ENCODE measurements at places on chromosomes 3 and 15.

GRCh38 chr3:108093616-108094015, 2.8 kb upstream of the CD47 start:
- no peak for DNase-seq

GRCh38 chr15:47744496-47744895, 27.2 kb downstream of the SEMA6D start:
- DNase-seq: no peak

DNA sequence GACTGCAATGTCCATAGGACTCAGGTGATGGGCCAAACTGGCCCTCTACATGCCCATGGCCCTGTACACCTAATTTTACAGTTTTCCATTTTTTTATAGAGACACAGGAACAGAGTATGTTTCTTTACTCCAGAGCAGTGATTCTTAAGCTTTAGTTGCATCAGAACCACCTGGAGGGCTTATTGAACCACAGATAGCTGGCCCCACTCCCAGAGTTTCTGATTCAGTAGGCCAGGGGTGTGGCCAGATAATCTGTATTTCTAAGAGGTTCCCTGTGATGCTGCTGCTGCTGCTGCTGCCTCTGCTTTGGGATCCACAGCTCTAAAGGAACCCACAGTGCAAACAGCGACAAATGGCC, 5.1 kb downstream of the RBP1 start:
- DNase-seq: no peak

GRCh38 chr3:169591983-169592644, 71.4 kb downstream of the MECOM start:
- no peak for DNase-seq

GRCh38 chr3:1439395-1439794, 346.6 kb downstream of the CNTN6 start:
- DNase-seq: no peak

- no peak for DNase-seq
Observed at GRCh38 chr3:149548669-149549065, 74.2 kb downstream of the TM4SF4 start.

- DNase-seq: no peak
Observed at GRCh38 chr15:55740981-55741832, 1.7 kb downstream of the PRTG start.

DNA sequence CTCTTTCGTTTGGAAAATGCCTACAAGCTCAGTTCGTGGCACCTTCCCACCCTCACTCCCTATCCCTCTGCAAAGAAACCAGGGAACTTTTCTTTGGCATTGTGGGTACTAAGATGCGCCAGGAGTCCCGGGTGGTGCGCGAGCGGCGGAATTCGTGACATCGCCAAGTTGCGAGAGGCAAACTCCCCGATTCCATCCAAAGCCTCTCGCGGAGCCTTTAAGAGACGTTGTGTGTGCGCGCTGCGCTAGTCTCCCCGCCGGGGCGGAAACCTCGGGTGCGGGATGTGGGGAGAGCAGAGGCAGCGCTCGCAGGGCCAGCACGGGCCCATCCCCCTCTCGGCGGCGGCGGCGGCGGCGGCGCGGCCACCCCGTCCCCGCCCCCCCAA, 443 bp upstream of the NR2F2 start:
- DNase-seq: no peak

DNA sequence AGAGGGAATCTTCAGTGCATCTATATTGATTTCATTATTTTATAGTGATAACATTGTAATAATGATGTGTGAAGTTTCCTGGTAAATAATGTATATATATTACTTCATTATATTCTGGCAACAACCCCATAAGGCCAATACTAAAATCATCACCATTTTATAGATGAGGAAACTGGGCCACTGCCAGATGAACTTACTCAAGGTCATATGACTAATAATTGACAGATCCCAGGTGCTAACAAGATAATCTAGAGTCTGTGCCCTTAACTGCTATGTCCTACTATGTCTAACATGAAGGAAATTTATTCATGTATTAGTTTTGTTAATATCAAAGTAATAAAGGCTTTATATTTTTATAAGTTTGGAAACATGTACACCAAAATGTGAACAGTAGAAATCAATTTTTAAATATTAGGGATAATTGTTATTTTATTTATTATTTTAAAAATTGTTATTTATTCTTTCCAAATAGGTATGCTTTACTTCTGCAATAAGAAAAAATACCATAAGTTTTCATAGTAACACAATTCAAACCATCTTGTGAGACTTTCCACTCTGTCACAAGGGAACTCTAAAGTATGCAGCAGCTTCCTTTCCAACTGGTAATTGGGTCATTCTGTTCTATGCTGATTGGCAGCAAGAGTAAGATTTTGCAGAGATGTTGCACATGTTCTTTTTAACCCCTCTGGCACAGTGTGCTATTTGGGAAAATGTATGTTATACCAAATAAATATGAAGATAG, 90.8 kb upstream of the CMC1 start:
- no peak for DNase-seq

DNA sequence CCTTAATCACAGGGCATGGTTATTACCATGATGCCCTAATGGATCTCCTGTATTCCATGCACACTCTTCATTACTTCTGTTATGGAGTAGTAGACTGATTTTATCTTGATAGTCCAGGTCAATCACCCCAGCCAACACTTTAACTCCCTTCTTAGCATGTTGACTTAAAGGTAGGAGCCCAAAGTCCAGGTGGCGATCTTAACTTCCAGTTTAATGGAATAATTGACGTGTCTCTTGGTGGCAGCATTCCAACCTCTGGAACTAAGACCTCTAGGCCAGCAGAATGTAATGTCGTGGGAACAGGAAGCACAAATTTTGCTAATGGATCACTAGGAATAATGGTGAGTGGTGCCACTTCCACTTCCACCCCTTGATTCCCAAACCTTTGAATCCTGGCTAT, 687.2 kb upstream of the SGO1 start:
- no peak for DNase-seq

GRCh38 chr3:65751123-65751700, 287.5 kb downstream of the MAGI1 start:
- no peak for DNase-seq

DNA sequence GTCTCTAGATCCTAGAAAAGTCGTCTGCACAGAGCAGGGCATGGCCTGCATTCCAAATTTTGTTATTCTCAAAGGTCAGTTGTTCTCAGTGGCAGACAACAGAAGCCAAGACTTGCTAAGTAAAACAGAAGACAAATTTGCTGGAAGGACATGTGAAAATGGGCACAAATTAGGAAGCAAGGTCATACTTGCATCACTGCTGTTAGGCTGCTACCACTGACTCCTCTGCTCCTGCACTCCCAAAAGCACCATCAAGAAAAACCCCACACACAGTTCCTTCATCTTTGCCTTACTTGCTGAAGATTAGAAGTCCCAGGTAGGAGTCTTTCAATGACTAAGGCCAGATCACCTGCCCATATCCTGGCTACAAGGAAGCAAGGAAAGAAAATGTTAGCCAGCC, 69.9 kb upstream of the ATP2C1 start:
- no peak for DNase-seq

- DNase-seq: no peak
Observed at GRCh38 chr3:192897005-192897404, 20.7 kb downstream of the MB21D2 start.

- DNase-seq: no peak
Observed at GRCh38 chr3:53145713-53146080, 15.3 kb upstream of the PRKCD start.

DNA sequence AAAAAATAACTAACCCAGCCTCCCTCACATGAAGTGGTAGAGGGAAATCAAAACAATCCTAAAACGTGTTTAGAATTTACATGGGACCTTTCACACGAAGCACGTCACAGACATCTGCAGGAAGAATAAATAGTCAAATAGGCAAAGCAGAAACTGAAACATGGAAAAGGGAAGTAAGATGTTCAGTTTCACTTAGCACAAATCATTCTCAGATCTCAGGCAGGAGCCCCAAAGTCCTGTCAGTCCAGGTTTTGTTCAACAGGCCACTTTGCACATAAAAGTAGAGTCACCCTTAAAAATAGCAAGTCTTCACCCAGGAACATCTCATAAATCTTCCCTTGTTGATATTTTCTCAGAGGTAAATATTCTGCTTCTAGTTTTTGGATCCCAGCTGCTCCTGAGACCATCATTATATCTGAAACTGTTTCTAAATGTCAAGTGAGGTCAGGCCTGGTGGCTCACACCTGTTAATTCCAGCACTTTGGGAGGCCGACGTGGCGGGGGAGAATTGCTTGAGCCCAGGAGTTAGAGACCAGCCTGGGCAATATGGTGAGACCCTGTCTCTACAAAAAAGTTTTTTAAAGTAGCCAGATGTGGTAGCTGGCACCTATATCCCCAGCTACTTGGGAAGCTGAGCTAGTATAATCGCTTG, 1.9 kb downstream of the RUBCN start:
- no peak for DNase-seq

DNA sequence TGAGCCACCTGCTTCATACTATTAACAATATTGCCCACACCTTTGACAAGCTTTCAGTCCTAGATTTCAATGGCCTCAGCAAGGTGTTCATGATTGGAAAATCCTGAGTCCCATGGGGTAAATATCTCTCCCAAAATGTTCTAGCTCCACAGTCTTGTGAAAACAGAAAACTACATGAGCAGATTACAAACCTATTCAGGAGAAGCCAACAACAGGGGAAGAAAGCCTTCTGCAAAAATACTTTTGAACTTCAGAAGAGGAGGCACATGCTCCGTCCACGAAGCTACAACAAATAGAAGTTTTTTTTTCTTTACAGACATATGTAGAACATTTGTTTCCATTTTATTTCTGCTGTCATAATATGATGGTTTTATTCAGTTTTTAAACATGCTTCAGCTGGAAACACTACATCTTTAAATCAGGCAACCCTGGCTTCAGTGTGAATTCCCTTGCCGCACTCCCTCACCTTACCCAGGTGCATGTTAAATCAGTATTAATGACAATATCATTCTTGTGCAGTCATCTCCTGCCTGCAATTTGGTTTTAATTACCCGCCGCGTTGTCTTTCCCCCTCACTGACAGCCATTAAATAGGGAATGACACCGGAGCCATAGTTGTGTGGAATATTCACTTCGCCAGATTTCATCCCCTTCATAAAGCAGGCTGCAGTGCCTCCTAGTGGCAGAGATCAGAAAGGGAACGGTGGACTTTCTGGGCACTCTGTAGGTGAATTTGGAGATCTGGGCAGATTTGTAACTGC, 725.5 kb upstream of the ARRDC4 start:
- peak; percentile 19 for DNase-seq

DNA sequence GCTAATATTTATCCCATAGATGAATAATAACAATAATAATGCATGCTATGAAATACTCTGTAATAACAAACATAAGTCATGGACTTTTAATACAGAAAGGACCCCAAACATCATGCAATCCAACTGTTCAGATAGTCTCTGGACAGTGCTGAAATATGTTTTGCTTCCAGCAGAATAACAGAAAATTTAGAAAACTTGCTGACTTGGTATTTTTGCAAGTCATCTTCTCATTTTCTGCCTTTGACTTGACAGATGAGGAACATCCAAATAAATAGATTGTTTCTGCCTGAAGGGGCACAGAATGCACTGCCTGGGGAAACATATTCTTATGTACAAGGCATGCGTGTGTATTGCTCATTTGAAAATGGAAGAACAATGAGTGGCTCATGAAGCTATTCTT, 442.4 kb upstream of the GRM7 start:
- DNase-seq: no peak

DNA sequence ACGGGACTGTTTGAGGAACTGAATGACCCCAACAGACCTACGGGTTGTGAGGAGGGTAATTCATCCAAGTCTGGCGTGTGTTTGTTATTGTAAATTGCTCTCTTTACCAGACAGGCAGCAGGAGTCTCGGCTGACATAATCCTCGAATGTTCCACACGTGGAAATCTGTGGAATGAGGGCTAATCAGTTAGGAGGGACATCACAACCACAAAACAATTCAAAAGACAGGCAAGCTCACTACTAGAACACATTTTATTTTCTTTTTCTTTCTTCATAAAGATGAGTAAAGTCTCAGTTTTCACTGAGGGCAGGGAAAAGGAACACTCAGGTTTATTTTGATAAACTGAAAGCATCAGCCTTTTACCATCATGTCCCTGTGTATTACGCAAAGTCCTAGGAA, 53.8 kb downstream of the GRK7 start:
- no peak for DNase-seq

- no peak for DNase-seq
Observed at GRCh38 chr3:46479021-46479420, 14.3 kb upstream of the LTF start.

- DNase-seq: no peak
Observed at GRCh38 chr3:187733371-187733770, 11.9 kb downstream of the BCL6 start.

GRCh38 chr15:63605816-63606215, 8.6 kb downstream of the FBXL22 start:
- no peak for DNase-seq

DNA sequence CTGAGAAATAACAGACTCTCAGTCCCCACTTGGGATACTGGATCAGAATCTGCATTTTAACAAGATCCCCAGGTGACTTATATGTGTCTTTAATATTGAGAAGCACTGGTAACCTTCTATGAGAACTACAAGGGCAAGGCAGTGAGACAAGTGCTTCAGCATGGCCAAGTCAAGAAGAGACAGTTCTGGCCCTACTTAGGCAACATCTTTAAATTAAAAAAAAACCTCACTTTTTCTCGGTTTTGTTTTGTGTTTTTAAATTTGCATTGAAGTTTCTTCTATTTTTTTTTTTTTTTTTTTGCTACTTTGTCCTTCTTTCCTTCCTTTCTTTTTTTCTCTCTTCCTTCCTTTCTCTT, 42.5 kb upstream of the SPTSSB start:
- DNase-seq: no peak

DNA sequence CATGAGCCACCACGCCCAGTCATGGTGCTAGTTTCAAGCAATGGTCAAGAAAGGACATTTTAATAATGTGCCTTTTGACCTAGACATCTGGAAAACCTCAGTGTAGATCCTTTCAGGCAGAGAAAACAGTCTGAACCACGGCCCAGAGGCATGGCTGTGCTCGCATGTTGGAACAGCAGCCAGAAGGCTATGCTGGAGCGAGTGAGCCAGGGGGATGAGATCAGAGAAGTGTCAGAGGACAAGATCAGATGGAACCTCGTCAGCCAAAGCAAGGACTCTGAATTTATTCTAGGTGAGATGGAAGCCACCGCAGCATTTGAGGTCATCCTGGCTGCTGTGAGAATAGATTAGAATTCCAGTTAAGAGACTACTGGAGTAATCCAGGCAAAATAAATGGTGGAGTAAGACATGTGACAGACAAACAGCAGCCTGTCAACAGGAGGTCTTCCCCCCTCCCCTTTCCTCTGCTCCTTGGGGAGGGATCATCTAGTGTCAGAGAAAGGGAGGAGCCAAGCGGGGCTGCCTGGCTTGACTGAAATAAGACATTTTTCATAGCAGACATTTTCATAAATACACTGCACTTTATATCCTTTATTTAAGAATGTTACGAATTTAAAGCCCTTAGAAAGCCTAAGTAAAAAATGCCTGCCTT, 40.4 kb upstream of the ACKR4 start:
- DNase-seq: no peak

GRCh38 chr3:58518291-58518789, 18.6 kb downstream of the ACOX2 start:
- no peak for DNase-seq

- DNase-seq: no peak
Observed at GRCh38 chr3:16118396-16118795, 56.1 kb upstream of the GALNT15 start.
